Activated CD4-positive, alpha-beta T cell treated with anti-CD3 and anti-CD28 coated beads for 1 hour (primary cell): ENCODE measurements at places on chromosomes 5 and 9.

GRCh38 chr5:91288118-91288916, 94.8 kb downstream of the ARRDC3 start:
- DNase-seq: no peak

- no peak for DNase-seq
Measured at GRCh38 chr5:54387659-54388232, 67.8 kb upstream of the HSPB3 start.

- DNase-seq: no peak
Measured at GRCh38 chr9:87861332-87861731, 21.3 kb upstream of the SPATA31E1 start.

GRCh38 chr5:5739490-5739945, 317.0 kb downstream of the ICE1 start:
- no peak for DNase-seq

GRCh38 chr9:34328500-34328986, 525 bp downstream of the KIF24 start:
- no peak for DNase-seq

DNA sequence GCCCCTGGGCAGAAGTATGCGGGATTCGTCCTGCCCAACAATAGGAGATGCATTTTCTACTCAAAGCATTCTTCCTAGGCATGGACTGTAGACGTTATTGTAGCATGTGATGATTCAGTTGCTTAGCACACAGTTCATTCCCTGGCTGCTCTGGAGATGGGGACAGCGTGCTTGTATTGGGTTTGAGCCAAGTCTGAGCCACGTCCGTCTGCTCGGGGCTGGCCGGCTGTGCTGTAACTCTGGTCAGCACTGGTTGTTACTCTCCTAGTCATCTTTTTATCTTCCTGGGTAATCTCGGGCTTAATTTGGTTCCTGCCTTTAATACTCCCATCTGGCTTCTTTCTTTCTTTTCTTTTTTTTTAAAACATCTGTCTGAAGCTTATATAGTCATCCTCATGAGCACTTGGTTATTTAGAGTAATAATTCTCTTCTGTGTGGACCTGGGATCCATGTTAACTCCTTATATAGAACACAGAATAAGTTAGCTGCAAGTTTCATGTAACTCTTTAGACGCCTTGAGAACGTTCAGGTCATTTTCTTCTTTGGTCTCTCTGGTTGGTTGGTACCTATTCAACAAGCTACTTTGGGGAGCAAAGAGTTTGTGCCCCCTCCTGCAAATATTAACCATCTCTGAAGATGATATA, 118.8 kb upstream of the RPS23 start:
- DNase-seq: no peak

GRCh38 chr9:18606846-18607245, 132.9 kb downstream of the ADAMTSL1 start:
- no peak for DNase-seq

DNA sequence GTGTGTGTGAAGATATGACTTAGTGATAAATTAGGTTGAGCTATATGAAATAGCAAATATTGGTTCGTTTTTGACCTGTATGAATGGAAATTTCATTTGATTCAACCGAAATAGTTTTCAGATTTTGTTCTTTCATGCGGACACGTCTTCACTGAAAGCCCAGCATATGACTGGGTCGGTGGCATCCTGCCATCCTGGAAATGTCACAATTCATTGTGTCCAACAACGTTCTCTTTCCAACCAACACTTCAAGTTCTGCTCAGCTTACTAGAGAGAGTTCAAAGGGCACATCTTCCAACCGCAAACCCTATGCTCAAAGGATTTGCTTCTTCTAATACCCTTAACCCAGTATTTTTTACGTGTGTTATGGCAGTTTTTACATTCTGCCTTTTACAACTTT, 252.5 kb downstream of the NTRK2 start:
- DNase-seq: no peak

DNA sequence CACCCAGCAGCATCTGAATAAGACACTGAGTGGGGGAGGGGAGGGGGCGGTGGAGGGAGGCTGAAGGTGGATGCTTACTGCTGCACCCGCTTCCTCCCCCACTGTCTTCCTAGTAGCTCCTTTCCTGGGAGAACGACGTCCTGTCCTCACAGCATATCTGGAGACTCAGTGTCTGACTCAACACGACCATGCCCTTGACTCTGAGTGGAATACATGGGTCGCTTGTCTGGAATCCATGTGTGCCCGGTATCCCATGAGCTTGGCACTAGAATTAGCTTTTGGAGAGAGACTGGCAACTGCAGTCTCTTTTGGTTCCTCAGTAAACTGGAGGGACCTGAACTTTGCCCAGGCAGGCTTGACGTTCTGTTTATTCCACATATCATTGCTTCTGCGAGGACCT, 125.4 kb upstream of the FAM120A start:
- DNase-seq: no peak
